Occipital lobe (tissue), 3 donors: ENCODE measurements at places on chromosomes 5 and 9. TPM values are rescaled to one million over a fixed set of nuclear protein-coding genes. Genes with fewer than 3 reads are reported as not detected.

GRCh38 chr9:35096035-35096849 lies at the start of gene PIGO:
Gene PIGO (minus strand): TSS chr9:35096591. CDS start chr9:35095565, 1,026 bp downstream.
- peak; percentile 74 for DNase-seq

- DNase-seq: no peak
These were observed 291.6 kb downstream of the DOCK8 start for GRCh38 chr9:506281-506680.

- DNase-seq: no peak
These were observed 155.0 kb downstream of the GLIS3 start for GRCh38 chr9:4144869-4145268.

- DNase-seq: no peak
These were observed 1.1 kb upstream of the PFDN1 start for GRCh38 chr5:140303966-140304365.

- no peak for DNase-seq
These were observed 40.8 kb upstream of the RNF130 start for GRCh38 chr5:180112181-180112861.

DNA sequence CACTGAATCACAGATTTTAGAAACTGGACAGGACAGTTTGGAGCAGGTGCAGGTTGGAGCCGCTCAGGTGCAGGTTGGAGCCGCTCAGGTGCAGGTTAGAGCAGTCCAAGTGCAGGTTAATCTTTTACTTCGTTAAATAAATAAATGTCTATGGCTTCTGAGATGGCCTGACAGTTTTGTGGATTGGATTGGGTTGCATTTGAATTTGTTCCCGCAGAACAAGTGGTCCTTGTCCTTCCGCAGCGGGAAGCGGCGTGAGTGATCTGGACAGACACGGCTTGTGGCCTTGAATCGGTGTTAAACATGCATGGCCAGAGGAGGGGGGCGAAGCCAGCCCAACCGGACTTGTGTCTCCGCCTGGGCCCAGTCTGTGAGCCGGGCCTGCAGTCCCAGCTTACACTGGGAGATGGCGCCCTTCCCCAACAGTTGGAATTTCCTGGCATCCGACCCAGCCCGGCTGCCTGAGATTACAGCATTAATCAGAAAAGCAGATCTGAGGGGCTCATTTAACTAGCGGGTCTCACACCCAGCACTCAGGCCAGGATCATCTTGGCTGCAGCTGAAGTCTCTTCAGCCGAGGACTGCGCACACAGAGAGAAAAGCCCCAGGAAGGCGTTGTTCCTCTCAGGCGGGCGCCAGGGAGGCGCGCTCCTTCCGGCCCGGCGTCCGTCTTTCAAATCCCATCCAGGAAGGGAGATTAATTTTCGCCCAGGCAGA lies 1.5 kb upstream of the OLFM1 start:
- DNase-seq: peak; percentile 80

GRCh38 chr5:160188141-160189015 lies 40.9 kb upstream of the FABP6 start:
- DNase-seq: no peak

GRCh38 chr9:131214876-131215275 lies 61.4 kb downstream of the FAM78A start:
- no peak for DNase-seq

DNA sequence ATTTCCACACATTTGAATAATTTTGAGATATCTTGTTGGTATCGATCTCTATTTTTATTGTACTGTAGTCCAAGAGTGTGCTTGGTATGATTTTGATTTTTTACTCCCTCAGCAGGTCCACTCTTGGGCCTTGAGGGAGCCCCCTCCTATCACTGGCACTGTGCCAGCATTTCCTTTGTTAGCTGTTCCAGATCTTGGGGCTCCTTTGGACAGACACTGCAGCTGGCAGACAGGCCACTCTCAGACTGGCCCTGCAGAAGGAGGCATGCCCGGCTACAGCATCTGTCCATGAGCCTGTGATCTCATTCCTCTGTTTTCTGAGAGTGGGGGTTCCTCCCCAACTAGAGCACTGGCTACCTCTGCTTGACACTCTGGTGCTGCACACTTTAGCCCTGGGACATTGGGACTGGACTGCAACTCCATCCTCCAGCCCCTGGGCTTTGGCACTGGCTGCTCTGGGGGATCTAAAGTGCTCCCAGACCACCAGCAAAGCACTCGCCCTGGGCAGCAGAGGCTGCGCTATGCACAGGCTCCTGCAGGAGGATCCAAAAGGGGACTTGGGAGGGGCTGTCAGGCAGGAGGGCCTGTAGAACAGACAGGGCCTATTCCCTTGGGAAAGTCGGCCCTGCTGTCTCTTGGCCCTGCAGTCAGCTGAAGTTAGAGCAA lies 271.3 kb upstream of the DMAC1 start:
- no peak for DNase-seq

DNA sequence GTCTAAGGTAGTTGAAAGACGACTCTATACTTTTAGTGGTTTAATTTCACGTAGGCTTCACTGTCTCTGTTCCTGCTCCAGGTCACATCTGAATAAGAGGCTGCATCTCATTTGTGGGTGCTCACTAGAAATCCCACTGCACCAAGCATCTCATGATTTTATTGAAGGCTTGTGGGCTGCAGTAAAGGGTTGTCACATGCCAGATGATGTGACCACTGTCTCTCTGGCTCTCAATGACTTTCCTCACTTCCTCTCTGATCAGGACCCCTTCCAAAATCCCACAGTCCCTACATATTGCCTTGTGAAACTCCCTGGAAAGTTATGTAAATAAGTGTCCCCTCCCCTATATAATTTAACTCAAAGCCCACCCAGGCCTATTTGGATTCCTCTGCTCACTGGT lies 8.9 kb upstream of the ZCCHC10 start:
- no peak for DNase-seq

DNA sequence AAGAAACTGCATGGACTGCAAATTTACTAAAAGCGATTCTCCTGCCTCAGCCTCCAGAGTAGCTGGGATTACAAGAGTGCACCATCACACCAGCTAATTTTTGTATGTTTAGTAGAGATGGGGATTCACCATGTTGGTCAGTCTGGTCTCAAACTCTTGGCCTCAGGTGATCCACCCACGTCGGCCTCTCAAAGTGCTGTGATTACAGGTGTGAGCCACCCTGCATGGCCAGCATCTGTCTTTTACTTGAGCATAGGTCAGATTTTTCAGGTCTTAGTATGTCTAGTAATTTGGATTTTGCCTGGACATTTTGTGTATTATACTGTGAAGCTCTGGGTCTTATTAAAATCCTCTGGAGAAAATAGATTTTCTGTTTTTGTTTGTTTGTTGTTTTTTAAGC lies 277.8 kb upstream of the VLDLR start:
- no peak for DNase-seq

DNA sequence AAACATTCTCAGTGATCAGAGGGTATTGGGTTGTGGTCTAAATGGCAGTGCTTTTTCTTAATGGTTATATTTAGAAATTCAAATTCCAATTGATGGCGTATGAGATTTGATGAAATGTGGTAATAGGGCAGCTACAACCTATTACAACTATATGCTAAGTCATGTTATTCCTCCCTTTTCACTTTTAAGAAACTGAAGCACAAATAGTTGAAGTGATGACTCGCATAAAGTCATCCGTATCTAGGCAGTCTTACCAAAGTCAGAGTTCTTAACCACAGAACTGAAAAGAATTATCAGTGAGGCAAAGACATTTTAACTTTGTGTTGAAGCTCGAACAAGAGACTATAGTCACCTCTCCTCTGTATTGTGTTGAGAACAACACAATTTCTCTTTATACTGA lies 28.2 kb downstream of the C9orf152 start:
- no peak for DNase-seq

- DNase-seq: no peak
These were observed 33.0 kb downstream of the GADD45G start for GRCh38 chr9:89637787-89638186.

- DNase-seq: peak; percentile 73
These were observed at the start of gene NDUFS6 for GRCh38 chr5:1801222-1801966. Gene NDUFS6 (plus strand): TSS chr5:1801407. CDS start chr5:1801418, 11 bp downstream.

DNA sequence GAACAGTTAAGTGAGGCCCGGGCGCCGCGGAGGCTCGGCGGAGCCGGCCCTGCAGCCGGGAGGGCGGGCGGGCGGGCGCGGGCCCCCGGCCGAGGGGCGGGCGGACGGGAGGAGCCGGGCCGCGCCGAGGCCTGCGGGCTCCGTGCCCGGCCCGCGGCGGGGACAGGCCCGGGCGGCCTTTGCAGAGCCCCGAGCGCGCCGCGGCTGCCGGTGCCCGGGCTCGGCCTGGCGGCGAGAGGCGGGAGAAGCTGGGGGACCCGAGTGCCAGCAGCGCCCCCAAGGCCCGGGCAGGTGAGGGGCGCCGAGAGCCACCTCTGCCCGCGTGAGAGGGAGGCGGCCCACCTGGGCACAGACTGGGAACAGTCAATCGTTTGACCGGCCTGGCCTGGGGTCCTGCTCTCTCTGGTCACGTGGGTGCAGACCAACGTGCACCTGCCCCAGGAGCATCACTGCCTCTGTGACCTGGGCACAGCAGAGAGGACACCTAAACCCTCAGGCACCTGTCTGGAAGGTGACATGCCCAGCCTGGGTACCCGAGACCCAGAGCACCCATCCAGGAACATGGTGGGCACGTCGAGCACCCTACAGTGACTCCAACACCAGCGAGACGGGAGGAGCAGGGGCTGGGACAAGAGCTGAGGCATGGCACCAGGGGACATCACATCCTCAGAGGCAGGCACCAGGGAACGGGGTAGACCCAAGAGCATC lies 531 bp downstream of the MVB12B start:
- no peak for DNase-seq

DNA sequence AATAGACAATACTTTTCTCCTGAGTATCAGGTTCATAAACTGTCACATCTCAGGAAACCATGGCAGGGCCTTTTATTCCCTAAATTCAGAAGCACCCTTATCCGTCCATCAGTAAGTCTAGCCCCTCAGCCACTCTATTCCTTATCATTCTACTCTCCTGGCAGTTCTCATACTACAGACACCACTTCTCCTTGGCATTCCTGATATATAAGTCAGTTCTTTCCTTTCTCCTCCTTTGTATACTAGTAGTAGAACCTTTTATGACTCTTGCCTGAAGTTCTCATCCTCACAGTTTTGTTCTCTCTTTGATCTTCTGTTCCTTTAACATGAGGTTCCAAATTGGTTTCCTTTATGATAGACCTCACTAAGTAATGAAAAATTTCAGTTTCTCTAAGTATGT lies 29.3 kb downstream of the GRAMD2B start:
- no peak for DNase-seq

- DNase-seq: no peak
These were observed 1.8 kb upstream of the ACTL7B start for GRCh38 chr9:108857572-108857971.

DNA sequence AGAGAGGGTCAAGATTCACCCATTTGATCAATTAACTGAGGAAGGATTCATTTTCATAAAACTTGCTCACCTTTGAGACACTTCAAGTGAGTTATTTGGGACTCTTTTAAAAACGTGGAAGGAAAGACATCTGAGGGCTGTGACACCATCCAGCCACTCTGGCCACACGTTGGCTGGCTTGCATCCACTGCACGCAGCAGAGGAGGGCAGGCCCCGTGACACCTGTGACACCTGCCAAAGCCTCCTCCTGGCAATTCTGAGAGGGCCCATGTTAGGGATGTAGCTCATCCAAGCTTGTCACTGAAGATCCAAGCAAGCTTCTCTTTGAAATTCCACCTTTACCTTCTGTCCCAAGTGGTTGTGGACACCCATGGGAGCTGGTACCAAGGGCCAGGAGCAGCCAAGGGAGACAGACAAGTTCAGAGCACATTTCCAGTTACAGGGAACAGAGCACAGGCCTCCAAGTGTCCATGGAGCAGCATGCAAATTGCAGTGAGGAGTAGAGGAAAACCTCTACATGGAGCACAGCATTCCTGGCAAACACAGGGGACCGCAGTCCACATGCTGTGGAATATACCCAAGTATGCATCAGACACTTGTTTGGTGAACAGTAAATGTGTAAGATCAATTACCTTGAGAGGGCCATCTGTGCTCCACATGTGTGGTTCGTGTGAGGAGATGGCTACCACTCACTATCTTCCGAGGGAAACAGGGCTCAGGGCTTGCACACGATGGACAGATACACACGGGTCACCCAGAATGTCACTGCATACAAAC lies 4.8 kb downstream of the PRSS3 start:
- no peak for DNase-seq

DNA sequence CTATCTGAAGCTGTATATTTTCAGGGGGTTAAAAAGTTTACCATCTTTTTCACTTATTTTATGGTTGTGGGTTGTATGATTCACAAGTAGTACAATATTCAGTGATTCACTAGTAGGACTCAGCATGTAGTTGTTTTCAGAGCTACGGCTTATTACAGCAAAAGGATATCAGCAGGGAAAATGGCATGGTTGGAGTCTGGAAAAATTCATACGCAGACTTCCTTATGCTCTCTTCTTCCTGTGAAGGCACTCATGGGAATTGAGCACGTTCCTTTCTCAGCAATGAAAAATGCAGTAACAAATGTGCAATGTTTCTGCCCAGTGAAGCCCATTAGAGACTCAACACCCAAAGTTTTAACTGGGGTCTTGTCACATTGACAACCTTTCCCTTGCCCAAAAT lies 250.5 kb downstream of the KCNN2 start:
- no peak for DNase-seq

- no peak for DNase-seq
These were observed 1.5 kb downstream of the LCN10 start for GRCh38 chr9:136740971-136741882.

DNA sequence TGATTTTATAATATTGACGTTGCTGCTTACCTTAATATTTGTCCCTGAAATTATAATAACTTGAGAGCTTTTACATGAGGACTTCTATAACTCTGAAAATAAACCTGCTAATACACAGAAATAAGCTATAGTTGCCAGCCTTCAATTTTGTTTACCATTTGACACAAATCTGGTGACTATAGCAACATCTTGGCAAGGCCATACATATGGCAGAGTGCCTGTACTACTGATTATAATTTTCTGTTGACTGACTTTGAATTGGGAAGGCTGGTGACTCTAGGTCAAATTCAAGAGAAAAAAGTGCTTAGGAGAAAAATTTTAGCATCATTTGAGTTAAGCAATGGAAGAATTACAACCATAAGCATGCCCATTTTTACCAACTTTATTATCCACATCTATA lies 581.4 kb upstream of the PTPRD start:
- no peak for DNase-seq

The GCNT4 gene
- total RNA-seq: 1.7 TPM

The DDX4 gene
- total RNA-seq: not detected

The OGN gene
- 15.1 TPM for total RNA-seq

The DMRT3 gene
- 0.16 TPM for total RNA-seq

The FOXI1 gene
- total RNA-seq: not detected

The NR2F1-AS1 gene
- total RNA-seq: 109 TPM

The PPP2CA gene
- 128 TPM for total RNA-seq

The INSL6 gene
- total RNA-seq: not detected

The DEPDC1B gene
- 10.3 TPM for total RNA-seq
